ENCODE measurements at places on chromosomes 6 and 20.

DNA sequence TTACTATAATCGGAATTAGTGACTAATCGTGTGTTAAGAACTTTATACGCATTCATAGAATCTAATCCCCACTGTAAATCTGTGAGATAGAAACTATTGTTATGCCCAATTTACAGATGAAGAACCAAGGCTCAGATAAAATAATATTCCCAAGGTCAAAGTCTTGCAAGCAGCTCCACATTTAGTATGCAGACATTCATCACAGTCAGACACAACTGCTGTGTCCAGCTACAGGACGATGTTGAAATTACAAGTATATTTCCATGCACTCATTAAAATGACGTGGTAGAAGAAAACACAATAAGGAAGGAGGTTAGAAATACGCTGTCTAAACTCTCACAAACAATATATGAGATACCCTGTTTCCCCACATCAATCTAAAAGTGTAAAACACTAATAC lies 82.5 kb downstream of the PREX1 start:
- no peak for DNase-seq

- no peak for DNase-seq
These were observed 160.4 kb downstream of the ZFP64 start for GRCh38 chr20:52031206-52031562.

DNA sequence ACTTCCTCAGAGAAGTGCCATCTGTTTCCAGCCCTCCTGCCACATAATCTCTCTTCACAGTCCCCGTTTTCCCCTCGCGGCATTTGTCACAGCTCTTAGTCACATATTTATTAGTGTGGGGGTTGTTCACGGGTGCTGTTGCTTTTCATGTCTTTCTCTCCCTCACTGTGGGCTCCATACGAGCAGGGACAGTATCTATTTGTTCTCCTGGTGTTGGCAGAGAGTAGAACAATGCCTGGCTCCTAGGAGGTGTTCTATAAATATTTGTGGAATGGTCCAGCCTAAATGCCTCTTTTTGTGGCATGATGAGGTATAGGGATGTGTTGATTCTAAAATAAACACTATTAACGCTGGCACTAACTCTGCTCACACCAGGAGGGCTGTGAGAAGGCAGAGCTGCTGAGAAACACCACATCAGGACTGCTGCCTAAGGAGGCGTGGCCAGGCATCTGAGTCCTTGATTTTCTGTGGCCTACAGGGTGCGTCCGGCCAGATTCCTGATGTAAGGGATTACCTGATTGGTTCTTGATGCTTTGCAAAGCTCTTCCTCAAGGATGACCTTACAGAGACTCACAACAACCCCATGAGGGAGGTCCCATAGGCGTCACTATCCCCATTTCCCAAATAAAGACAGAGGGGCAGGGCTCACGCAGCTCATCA lies 219.8 kb upstream of the ARID1B start:
- DNase-seq = no peak

DNA sequence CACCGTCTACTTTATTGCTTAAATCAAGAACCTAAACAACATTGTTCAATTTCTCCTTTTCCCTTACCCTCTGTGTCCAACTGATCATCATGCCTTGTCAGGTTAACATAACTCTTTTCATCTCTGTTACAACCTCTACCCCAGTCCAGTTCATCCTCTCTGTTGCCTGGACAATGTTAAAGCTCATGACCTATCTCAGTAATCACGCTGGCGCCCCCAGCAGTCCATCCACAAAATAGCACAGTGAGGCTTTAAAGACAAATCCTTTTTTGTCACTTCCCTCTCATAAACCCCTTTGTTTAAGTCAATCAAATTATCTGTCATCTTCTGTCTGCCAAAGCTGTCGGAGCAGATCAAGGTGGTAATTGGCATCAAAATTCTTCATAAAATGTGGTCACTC lies 140.1 kb downstream of the QKI start:
- peak; percentile 59 for DNase-seq

DNA sequence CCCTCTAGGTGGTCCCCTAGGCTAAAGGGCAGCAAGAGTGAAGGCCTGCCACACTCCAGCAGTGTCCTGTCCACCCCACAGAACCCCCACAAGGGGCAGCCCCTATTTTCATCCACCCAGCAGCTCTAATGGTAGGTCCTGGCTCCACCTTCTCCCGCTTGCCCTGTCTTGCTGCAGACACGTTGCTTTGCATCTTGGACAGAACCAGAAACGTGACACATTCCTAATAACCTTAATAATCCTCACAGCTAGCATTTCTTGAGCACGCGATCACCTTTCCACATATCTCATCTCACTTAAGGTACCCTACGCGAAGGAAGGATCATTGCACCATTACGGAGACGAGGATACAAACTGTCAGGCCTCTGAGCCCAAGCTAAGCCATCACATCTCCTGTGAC lies 11.7 kb upstream of the SLC22A23 start:
- DNase-seq = no peak

DNA sequence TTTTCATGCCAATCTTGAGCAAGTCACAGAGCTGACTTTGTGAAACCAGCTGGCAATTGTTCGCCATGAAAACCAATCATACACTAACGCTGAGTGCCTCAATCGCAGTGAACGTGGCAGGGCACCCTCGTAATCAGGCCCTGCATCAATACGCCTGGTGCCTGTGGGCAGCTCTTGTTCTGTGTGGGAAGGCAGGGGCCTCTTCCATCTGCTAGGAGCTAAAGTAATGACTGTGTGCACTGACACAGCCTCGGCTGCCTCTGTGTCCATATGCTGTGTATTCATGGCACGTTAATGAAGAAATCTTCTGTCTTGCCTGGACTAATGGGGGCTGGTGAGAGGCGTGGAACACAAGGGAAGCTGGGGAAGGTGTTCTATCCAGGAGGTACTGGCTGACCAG lies 27.8 kb upstream of the SYNDIG1 start:
- DNase-seq = no peak

DNA sequence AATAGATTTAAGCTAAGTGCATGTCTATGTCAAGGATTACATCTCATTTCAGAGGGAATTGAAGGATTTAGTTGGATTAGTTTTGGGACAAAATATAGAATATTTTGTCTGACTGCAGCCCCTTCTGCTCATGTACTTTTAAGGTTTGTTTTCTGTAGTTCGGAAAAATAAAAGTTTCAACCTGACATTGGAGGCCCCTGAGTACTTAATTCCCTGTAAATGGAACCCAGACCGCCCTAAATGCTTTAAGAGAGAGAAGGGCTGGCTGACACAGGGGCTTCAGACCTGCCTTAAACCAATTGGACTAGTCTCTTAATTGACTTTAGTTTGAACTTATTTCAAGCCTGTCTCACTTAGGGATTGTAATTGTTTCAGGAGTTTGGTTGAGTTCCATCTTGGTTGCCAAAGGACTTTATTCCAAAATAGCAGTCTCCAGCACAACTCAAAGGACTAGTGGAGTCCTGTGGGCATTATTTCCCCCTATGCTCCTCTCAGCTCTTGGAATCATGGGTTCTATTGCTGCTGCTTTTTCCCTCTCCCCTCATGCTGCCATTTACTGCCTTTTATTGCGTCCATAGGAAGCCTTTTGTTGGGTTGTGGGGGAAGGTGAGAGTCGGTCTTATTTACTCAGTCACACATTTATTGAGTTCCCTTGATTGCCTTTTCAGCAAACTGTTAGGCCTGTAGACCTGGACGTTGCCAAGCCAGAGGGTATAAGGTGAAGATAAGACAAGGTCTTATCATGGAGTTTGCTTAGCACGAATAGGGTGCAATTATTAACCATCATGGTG lies 14.5 kb downstream of the BRD2 start:
- DNase-seq = no peak

GRCh38 chr6:16511040-16511660 lies 250.1 kb downstream of the ATXN1 start:
- DNase-seq = no peak
